ENCODE measurements at places on chromosomes 1 and 21.

DNA sequence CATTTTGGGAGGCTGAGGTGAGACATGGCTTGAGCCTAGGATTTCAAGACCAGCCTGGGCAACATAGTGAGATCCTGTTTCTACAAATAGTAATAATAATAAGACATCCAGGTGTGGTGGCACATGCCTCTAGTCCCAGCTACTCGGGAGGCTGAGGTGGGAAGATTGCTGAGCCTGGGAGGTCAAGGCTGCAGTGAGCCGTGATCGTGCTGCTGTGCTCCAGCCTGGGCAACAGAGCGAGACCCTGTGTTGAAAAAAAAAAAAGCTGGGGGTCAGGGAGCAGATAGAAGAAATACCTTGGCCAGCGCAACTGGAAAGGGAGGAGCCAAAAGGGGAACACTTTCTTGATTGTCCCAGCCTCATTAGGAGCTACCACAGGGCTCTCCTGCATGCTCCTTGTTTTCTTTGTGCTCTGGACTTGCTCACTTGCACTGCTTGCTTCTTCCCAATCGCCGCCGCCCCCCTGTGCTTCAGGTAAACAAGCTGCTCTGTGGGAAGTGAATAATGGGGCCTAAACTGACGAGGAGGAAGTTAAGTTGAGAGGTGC lies 31.1 kb downstream of the PBX1 start:
- DNase-seq = no peak

GRCh38 chr1:218837051-218837450 lies 336.6 kb upstream of the LYPLAL1 start:
- DNase-seq = no peak

- DNase-seq = no peak
Observed at GRCh38 chr1:85601901-85602300, 21.3 kb downstream of the CCN1 start.

GRCh38 chr1:115217150-115218033 lies 120.7 kb downstream of the NGF start:
- DNase-seq = no peak

DNA sequence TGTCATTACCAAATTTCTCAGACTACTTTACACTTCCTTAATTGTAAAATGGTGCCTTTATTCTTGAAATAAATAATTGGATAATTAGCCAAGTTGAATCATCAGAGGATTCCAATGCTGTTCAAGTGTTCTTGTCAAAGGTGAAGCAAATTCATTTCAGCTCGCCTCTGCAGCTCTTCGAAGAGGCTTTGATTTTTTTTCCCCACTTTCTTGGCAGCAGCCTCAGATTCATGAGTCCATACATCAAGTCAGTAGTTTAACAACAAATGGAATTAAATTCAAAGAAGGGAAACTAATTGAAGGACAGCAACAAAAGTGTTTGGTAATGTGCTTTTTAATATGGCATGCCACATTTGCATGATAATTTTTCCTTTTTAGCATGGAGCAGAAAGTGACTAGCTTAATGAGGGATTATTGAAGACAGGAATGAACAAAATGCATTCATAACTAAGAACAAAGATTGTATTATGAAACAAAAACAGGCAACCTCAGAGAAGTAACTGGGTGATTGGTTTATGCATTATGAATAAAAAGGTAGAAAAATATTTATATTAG lies 239.0 kb downstream of the USH2A start:
- no peak for DNase-seq

- DNase-seq = no peak
Observed at GRCh38 chr21:30227633-30228404, 11.9 kb upstream of the CLDN8 start.

- no peak for DNase-seq
Observed at GRCh38 chr1:61255358-61255703, 173.0 kb downstream of the NFIA start.

DNA sequence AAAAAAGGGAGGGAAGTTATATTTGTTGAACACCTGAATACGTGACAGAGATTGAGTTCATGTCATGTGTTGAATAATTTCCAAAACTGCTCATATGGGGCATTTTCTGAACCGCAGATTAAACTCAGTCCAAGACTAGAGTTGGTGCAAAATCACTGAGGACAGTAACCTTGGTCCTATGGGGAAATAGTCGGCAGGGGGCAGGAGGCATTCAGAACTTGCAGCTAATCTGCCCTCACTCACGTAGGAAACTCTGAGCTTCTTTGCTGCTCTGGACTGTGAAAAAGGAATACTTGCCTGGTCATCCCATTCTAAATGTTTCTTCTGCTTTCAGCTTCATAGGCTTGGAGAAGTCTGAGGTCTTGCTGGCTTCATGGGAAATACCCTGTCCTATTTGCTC lies 228.3 kb upstream of the ZP4 start:
- DNase-seq = no peak

GRCh38 chr1:68051475-68051874 lies 1.0 kb upstream of the DIRAS3 start:
- no peak for DNase-seq

- peak; percentile 81 for DNase-seq
Observed at GRCh38 chr1:10507111-10507879, 32.5 kb downstream of the PEX14 start.

DNA sequence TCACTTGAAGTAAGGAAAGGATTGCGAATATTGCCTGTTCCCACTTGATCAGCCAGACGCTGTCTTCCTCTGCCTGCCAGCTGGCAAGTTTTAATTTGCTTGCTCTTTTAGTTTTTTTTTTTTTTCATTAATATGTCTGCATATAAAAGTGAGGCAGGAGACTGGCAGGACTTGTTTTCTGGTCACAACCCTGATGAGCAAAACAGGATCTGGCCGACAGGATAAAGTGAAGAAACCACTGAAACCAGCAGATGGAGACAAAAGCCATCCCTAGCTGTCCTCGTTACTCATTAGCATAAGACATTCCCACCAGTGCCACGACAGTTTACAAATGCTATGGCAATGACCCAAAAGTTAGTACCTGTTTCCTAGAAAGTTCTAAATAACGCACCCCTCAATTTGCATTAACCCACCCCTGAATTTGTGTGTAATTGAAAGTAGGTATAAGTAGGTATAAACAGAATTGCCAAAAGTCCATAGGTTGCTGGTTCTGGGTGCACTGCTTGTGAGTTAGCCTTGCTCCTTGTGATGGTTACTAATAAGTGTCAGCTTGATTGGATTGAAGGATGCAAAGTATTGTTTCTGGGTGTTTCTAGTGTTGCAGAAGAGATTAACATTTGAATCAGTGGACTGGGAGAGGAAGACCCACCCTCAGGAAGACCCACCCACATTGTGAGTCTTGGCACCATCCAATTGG lies 60.8 kb downstream of the ZNF684 start:
- DNase-seq = no peak

- peak; percentile 3 for DNase-seq
Observed at GRCh38 chr21:42794551-42794950, 84.8 kb downstream of the WDR4 start.

- DNase-seq = no peak
Observed at GRCh38 chr1:37354876-37355650, 119.3 kb upstream of the ZC3H12A start.

DNA sequence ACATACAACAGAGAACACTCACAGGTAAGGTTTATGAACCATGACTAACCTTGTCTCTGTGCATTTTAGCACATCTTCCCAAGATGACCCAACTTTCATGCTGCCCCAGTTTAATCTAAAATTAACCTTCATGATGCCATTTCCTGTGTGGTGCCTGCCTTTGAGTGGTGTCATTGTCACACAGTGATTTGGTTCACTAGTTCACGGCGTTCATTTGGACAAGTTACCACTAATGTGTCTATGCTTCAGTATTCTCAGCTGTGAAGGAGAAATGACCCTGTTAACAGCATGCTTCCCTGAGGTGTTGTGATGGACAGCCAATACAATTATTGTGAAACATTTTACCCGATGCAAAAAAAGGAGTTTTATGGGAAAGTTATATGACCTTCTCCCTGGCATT lies 693.1 kb downstream of the RWDD3 start:
- DNase-seq = no peak

GRCh38 chr1:171292799-171293198 lies 21.2 kb upstream of the FMO4 start:
- DNase-seq = no peak

GRCh38 chr1:57013522-57013921 lies 47.7 kb upstream of the C8B start:
- no peak for DNase-seq

DNA sequence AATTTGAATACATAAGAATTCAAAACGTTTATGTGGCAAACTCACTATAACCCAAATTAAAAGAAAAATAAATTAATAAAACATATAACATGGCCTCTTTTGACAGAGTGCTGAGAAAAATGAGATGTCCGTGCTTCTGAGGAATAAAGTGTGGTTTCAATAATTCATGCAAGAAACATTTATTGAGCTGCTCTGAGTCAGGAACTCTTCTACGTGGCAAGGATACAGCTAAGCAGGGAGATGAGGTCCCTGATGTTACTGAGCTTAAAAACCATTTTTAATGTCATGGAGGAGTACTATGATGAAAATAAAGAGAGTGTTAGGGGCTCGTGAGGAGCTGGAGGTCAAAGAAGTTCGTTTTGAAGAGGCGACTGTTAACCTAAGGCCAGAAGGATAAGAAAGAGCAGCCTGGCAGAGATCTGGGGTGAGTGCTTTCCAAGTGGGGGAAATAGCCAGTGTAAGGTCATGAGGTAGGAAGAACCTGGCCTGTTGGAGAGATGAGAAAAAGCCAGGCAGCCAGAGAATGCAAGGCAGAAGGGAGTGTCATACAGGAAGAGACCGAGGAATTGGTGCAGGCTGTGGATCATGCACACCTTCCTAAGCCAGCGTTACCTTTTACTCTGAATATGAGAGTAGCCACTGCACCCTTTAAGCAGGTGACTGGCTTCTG lies 182.2 kb upstream of the DUSP10 start:
- no peak for DNase-seq

GRCh38 chr1:19361611-19362147 lies 49.6 kb downstream of the SLC66A1 start:
- DNase-seq = no peak

DNA sequence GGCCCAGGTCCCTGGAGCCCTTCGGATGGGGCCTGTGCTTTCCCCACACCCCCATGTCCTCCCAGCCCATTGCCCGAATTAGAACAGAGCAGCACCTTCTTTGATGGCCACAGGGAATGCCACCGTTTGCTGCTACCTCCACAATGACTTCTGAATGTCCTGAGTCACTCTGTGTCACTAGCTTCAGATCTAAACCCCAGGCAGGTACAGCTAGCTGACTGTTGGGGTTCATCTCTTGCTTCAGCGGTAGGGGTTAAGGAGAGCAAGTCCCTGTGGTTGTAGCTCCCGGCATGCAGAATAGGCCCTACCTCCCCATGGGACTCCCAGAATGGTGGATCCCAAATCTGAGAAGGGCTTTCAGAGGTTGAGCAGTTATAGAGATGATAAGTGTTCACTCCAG lies 291.1 kb upstream of the POU3F1 start:
- no peak for DNase-seq

DNA sequence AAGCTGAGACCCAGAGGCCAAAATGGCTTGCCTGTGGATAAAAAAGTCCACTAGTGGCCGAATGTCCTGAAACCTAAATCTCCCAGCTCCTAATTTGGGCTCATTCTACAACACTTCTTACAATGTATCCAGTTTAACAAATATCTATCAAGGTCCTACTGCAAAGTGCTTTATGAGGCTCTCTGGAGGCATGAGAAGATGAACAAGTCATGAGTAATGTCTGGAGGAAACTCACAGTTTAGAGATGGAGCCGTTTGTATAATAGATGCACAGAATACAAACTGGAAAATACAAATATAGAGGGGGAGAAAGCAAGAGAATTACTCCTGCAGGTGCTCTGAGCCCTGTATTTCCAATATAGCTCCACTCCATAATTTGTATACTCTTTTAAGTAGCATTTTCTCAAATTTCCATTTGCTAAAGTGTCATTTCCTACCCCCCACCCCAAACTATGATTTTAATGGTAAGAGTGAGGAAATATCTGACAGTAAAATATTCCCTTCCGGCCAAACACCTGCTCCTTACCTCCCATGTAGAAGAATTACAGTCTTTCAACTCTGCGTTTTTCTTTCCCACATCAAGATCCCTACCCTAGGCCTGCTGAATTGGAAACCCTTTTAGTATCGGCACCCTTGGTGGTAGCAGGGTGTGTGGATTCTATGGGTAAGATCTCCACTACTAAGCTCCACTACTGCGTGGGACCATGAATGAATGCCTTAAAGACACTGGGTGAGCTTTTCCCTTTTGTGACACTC lies 3.3 kb upstream of the ADAMTS5 start:
- no peak for DNase-seq

DNA sequence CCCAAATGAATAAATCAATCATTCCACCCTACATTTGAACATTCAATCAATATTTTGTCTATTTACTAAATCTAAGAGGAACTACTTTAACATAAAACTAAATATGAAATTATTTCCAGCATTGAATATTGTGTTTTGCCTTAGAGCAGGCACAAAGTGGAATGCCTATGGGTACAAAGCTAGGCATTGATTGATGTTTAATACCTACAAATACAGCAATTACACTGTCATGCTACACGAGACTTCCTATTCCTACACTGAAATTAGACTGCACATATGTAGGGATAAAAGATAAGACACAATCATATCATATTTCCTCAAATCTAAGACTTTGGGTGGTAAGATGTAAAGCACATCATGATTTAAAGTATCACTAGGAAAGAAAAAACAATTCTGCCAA lies 12.9 kb upstream of the ERG start:
- no peak for DNase-seq

DNA sequence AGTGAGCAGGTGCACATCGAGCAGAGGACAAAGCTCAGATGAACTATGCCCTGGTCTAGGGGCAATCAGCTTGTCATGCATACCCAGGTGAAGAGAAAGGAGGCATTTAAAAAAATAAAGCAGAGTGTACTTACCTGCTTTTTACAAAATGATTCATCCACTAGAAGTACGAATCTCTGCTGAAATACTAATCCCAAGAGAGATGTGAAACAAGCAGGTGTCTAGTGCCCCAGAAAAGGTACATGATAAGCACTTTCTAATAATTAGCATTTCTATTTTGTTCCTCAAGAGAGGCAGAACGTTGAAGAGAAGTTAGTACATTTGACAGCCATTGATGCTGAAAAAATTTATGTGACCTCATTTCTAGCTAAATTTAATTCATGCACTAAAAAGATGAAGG lies 31.1 kb downstream of the CHODL start:
- DNase-seq = no peak

Data from GM13976 (cell line).